ENCODE measurements at places on chromosomes 2 and 18.

DNA sequence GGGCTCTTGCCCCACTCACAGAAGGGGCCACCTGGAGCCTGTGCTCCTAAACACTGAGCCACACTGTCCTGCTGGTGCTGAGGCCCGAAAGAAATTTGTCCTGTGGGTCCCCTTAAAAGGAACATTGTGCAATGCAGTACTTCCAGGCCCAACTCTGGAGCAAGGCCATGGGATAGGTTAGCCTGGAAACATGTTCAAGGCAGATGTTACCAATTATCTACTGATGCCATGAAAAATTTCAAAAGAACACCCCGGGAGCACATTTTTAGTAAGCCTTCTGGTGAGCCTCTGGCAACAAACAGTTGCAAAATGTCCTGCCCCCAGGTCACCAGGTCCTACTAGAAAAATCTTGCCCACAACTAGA is 12.3 kb upstream of the PTMA start:
- DNase-seq: peak; percentile 96

DNA sequence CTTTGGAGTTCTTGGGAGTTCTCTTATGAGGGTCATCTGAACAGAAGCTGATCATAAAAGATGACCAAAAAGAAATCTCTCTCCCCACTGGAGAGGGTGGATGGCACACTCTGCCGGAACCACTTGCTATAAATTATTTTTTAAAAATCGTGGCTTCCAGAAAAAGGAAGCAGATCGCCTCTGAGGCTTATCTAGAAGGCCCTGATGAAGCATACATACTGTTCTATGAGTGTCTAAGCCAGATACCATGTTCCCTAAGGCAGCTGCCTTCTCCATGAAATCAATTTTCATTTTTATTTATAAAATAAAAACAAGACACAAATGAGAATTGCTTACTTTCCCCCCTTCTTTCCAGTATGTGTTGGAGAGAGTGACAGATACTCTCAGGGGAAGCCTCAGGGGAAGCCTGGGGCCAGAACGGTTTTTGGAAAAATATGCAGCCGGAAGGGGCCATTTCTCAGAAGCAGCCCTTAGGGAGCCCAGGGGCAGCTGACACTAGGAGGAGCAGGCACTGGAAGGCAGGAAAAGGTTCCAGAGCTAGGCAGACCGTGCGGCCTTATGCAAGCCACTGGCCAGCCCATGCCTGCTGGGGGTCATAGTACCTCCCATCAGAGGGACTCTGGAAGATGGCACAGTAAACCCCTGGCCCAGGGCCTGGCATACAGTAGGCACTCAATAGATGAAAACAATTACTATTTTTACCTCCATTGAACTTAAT is 130.6 kb downstream of the CABLES1 start:
- no peak for DNase-seq

DNA sequence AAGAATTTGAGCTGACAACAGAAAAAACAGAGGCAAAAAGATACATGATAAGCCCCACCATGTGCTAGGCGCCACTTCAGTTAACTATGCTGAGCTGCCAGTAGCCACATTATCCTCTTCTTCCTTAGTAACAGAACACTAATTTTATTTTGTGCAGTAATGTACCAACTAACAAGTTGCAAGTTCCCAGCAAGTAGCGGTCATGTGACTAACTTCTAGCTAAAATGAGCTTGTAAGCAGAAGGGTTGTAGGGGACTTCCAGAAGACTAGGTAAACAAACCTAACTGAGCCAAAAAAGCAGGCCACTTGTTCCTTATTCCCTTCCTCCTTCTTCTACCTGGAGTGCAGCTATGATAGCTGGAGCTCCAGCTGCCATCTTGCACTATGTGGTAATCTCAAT is 75.5 kb downstream of the DTNB start:
- DNase-seq: no peak

- DNase-seq: peak; percentile 43
Observed at GRCh38 chr18:28124131-28125029, 52.5 kb downstream of the CDH2 start.

- DNase-seq: no peak
Observed at GRCh38 chr2:36589230-36589630, 8.7 kb downstream of the FEZ2 start.

- DNase-seq: no peak
Observed at GRCh38 chr2:239964399-239965185, 60.5 kb downstream of the NDUFA10 start.

- DNase-seq: peak; percentile 51
Observed at GRCh38 chr2:24613154-24613814, 122.2 kb downstream of the NCOA1 start.

DNA sequence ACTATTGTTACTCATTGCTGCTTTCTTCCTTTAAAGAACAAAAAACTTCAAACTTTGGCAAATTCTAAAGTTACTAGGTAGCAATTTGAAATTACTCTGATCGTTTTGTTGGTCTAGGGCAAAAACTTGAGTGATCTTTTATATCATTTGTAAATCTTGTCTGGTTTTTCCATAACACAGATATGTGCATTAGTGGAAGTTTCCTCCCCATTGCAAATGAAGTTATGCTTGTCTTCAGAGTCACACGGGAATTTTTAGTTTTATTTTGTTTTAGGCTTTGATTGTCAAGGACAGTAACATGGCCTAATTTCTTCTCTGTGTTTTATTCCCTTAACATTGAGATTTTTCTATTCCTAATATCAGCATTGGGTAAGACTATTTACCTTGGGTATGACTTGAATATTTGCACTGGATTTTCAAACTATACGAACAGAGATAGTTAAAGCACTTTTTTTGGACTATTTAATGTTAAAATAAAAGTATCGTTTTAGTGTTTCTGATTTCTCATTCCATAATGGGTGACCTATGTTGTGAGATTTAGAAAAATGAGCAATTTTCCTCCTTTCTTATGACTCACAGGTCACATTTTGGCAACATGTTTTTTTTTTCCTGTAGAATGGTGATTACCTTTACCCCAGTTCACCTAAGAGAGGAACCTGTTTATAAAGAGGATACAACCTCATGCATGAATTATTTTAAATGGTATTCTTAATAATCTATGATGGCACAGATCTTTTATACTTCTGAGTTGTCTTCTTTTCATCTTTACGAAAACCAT is 65.0 kb downstream of the BABAM2 start:
- no peak for DNase-seq

GRCh38 chr2:19818543-19818942 is 83.2 kb downstream of the TTC32 start:
- DNase-seq: no peak

- DNase-seq: peak; percentile 59
Observed at GRCh38 chr18:50268022-50268747, 1.9 kb upstream of the CFAP53 start.

DNA sequence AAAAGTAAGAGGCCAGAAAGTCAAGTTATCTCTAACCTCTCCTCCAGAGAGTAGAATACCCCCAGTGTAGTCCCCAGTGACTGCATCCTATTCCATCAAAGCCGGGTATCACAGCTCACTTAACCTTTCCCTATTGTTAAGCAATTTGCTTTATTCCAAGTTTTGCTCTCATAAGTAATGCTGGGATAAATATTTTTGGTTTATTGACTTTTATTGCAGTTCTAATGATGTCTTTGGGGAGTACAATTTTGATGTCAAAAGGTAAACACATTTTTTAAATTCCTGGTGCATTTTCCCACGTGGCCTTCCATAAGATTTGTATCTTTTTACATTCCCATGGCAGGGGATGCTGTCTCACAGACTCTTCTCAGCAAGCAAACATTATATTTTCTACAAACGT is 43.3 kb downstream of the CMPK2 start:
- peak; percentile 21 for DNase-seq

- peak; percentile 67 for DNase-seq
Observed at GRCh38 chr2:11310212-11310611, 34.2 kb downstream of the ROCK2 start.

- DNase-seq: no peak
Observed at GRCh38 chr18:44743631-44744030, 62.9 kb downstream of the SETBP1 start.

- DNase-seq: no peak
Observed at GRCh38 chr2:26608557-26608956, 32.6 kb downstream of the CIB4 start.

GRCh38 chr2:714005-714741 is 37.0 kb upstream of the TMEM18 start:
- DNase-seq: peak; percentile 48

DNA sequence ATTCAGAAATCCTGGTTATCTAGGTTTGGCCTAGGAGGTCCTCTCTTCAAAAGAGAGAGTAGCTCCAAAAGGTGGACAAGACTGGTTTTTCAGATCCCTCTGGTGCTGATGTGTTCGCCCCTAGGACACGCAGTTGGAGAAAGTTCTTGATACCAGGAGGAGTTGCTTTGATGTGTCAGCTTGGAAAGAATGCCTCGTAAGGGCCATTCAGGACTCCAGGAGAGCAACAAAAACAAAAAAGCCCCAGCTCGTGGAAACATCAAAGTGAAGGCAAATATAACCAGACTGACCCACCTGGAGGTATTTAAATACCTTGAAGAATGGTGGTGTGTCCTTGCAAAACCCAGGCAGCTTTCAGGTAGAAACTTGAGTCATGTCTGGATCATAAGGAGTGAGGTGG is 12.5 kb upstream of the LBH start:
- no peak for DNase-seq

DNA sequence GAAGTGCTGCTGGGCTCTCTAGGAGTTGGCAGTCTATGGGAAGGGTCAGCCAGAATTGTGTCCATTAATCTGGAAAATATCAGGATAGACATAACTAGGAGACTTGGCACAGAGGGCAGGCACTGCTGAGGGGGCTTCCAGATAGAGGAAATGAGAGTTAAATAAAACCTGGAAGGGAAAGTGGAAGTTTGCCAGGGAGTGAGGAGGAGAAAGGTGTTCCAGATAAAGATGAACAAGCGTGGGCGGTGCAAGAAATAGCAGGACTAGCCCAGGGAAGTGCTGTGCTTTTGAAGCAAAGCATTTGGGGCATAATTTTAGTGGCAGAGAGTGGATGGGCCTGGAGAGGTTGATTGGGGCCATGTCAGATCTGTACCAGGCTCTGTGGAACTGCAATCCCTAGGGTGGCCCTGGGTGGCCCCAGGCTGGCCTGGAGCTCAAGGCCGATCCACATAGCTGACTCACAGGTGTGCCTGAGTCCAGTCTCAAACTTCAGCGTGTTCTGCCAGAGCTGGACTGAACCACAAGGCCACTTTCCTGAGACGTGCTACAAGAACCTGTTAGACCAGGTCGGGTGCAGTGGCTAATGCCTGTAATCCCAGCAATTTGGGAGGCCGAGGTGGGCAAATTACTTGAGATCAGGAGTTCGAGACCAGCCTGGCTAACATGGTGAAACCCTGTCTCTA is 26.9 kb downstream of the GALM start:
- DNase-seq: no peak

DNA sequence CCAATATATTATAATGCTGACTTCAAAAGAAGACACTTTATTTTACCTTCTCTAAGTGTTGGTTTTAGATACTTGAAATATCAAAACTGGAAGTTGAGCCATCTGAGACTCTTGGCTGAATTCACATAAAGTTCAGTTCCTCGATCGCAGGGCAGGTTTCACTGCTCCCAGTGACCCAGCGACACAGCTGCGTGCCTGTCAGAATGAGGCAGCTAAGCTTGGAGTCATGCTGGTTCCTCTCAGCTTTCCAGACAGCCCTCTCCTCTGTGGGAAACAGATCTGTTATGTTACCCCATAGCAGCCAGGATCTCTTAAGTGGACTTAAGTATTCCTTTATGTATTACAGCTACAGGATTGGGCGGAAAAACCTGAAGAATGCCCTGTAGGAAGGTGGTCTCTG is 142.8 kb upstream of the ALPP start:
- no peak for DNase-seq

DNA sequence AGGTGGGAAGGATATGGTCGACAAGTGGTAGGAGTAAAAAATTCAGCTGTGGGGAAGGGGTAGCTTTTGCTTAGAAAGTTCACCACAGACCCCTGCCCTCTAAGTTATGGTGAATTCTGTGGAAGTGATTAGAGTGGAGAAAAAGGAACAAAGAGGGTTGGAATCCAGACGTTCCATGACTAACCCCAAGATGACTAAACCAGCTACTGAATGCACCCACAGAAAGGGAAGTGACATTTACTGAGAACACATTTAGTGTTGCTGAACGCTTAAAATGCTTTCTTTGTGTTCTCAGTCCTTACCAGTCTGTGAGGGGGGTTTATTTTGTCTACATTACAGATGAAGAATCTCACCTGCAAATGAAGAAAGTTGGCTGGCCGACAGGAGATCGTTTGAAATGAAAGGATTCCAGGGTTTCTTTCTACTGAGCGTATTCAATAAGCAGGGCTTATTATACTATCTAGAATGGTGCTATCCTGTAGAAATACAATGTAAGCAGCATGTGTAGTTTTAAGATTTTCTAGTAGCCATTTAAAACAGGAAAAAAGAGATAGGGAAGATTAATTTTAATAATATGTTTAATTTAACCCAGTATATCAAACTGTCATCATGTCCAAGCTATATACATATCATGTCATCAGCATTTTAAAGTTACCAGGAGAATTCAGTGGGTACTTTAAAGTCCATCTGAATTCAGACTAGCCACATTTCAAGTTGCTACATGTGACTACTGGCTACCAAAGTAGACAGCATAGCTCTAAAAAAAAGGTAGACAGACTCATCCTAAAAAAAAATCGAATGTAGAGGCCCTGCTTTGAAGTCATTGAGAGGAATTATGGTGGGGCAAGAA is 60.1 kb downstream of the LIMS1 start:
- peak; percentile 90 for DNase-seq

DNA sequence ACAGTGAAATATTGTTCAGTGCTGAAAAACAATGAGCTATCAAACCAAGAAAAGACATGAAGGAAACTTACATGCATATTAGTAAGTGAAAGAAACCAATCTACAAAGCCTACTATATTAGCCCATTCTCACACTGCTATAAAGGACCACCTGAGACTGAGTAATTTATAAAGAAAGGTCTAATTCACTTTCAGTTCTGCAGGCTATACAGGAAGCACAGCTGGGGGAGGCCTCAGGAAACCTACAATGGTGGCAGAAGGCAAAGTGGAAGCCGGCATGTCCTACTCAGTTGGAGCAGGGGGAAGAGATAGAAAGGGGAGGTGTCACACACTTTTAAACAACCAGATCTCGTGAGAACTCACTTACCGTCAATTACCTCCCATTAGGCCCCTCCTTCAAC is 232.1 kb downstream of the TMX3 start:
- DNase-seq: no peak

DNA sequence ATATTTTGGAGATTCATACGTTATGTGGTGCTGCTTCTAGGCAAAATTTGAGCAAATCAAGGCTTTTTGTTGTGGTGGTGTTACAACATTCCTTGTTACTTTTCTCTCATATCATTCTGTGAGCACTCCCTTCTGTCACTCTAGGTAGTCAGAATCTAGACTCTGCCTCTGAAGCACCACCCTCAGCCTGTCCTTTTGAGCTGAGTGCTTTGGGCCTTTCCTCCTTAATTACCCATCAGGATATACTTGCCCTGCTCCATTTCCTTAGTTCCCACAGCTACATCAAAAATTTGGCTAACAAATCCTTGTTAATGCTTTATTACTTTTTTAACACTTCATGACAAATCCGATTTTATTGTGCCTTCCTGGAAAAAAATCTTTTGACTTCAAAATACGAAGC is 289.6 kb downstream of the CALCRL start:
- no peak for DNase-seq

DNA sequence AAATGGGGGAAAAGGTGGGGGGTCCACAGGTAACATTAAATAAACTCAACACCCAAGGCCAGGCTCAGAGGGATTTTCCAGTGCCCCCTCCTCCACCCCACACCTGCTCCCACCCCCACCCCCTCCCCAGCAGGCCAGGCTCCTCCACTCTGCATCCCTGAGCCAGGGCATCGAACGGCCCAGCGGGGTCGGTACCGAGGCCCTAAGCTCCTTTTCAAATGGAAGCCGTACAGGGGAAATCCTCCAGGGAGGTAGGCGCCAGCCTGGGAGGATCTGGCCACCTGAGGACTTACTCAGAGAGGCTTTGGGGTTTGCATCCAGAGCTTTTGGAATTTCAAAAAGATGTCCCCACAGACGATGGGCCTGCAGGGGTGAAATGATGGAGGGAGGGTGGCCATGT is 46.5 kb downstream of the ZFP36L2 start:
- DNase-seq: no peak

Data from AG10803 (cell line).